Kidney (tissue), 22 donors: ENCODE measurements at places on chromosomes 16 and 17. TPM values are rescaled to one million over a fixed set of nuclear protein-coding genes. Genes with fewer than 3 reads are reported as not detected.

DNA sequence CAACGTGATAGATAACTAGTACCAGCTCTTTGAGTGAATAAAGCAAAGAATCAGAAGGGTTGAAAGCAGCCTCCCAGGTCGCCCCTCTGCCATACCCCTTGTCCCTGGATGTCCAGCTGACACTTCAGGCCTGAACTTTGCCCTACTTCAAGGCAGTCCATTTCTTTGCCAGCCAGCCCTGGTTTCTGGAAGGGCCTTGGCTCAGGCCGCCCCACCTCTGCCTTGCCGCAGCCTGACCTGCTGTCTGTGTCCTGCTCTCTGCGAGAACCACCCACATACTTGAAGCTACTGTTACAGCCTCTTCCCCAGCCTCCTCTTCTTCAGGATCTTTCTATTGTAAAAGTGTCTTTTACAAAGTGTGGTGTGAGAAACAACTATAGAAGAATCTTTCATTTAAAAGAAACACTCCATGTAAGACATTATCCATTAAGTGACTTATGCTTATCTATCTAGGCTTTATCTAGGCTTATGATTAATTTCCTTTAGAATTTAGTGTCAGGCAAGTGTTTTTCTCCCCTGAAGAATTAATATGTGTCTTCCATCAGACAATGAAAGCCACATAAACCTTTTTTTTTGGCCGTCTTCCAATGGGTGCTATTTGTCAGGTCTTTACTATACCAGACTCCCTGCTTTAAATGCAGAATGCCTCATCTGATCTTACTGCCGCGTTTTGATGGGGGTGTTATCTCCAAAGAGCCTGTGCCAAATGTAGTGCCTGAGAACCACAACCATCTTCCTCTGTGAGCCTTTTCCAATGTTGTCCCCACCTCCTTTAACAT is 133.9 kb downstream of the SOCS1 start:
- no peak overlapping the region for H3K4me3 ChIP-seq
- DNase-seq = no peak
- no peaks in the 10 kb centered on the region for H3K27me3 ChIP-seq
- no peak overlapping the region for H3K27ac ChIP-seq

- no peak for DNase-seq
- no peak overlapping the region for H3K27ac ChIP-seq
- peaks cover 7% of the 10 kb centered on the region for H3K36me3 ChIP-seq
- H3K4me3 ChIP-seq = no peak overlapping the region
- H3K4me1 ChIP-seq = no peaks in the 10 kb centered on the region
Observed at GRCh38 chr16:66614161-66614802, 9.8 kb downstream of the CMTM3 start.

DNA sequence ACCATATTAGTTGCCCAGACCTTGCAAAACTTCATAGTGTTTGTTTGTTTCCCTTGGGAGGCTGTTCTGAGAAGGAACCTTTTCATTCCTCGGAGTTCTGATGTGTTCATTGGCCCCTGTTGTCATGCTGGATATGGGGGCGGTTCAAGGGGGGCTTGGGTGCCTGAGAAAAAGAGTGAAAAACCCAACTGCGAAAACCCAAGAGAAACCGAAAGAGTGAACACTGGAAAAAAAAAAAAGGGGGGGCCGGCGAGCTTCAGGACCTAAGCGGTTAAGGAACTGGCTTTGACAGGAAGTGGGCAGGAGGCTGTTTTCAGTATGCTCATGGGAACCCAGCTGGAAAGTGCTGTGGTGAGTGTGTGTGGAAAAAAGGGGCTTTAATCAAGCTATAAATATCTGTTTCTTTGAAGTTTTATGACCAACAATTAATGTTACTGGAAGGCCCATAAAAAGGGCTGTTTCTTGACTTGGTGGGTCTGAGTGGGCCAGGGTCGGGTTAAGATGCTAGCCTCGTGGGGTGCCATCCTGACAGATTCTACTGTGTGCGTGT is 510.7 kb downstream of the MAF start:
- H3K4me1 ChIP-seq = no peaks in the 10 kb centered on the region
- H3K36me3 ChIP-seq = no peaks in the 10 kb centered on the region
- no peaks in the 10 kb centered on the region for H3K27me3 ChIP-seq
- peak overlapping the region; percentile 13 for H3K4me3 ChIP-seq
- DNase-seq = no peak

GRCh38 chr17:35804658-35805192 is 4.6 kb upstream of the TAF15 start:
- no peak overlapping the region for H3K4me3 ChIP-seq
- H3K36me3 ChIP-seq = no peaks in the 10 kb centered on the region
- no peak for DNase-seq
- no peaks in the 10 kb centered on the region for H3K4me1 ChIP-seq
- H3K27me3 ChIP-seq = no peaks in the 10 kb centered on the region

GRCh38 chr17:29155227-29155965 is 24.8 kb downstream of the MYO18A start:
- peak overlapping the region; percentile 91 for H3K27ac ChIP-seq
- no peaks in the 10 kb centered on the region for H3K27me3 ChIP-seq
- H3K36me3 ChIP-seq = no peaks in the 10 kb centered on the region
- no peak for DNase-seq
- peak overlapping the region; percentile 24 for H3K4me3 ChIP-seq

GRCh38 chr17:39675390-39676082 is 7.3 kb downstream of the PNMT start:
- no peak for DNase-seq
- peak overlapping the region; percentile 58 for H3K27ac ChIP-seq
- H3K4me1 ChIP-seq = no peaks in the 10 kb centered on the region
- H3K27me3 ChIP-seq = no peaks in the 10 kb centered on the region

DNA sequence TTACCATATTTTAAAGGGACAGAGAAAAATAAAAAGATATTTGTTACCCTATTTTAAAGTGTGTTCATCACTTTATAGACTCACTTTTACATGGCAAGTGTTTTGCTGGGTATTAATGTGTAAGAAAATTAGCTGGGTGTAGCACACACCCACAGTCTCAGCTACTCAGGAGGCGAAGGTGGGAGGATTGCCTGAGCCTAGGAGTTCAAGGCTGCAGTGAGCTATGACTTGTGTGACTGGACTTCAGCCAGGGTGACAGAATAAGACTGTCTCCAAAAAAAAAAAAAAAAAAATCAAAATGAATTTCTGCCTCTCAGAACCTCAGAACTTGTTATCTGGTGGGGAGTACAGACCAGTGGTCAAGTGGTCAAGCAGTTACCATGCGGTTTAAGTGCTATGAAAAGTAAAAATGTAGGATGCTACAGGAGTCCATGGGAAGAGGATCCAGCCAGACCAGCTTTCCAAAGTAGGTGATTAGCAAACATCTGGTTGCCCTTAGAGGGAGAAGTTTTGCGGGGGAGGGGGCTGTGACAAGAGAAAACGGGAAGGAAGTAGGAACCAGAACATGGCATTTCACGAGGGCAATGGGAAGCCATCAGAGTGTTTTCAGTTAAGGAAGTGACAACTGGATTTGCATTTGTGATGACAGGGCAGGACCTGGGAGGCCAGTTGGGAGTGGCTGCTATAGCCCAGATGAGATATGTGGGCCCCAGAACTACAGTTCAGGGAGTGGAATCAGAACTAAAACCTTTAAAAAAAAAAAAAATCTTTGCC is 13.9 kb downstream of the CNEP1R1 start:
- H3K27me3 ChIP-seq = no peaks in the 10 kb centered on the region
- H3K36me3 ChIP-seq = peaks cover 8% of the 10 kb centered on the region
- no peak overlapping the region for H3K4me3 ChIP-seq
- peak; percentile 15 for DNase-seq
- no peaks in the 10 kb centered on the region for H3K4me1 ChIP-seq

DNA sequence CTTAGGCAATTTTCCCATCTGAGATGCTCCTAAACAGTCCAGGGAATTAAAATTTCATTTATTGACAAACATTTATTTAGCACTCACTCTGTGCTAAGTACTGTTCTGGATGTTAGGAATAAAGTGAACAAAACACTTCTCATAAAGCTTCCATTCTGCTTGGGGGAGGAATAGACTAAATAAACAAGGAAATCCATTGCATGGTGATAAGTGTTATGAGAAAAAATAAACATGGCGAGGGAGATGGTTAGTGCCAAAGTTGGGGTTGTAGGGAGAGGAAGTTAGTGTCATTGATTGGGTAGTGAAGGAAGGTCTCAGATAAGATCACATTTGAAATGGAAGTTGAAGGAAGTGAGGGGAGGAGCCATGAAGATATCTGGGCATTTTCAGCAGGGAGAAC is 72.2 kb upstream of the CES5A start:
- H3K4me3 ChIP-seq = no peak overlapping the region
- DNase-seq = no peak
- H3K27ac ChIP-seq = no peak overlapping the region
- H3K27me3 ChIP-seq = no peaks in the 10 kb centered on the region
- no peaks in the 10 kb centered on the region for H3K36me3 ChIP-seq
- H3K4me1 ChIP-seq = no peaks in the 10 kb centered on the region

- H3K36me3 ChIP-seq = no peaks in the 10 kb centered on the region
- H3K27me3 ChIP-seq = no peaks in the 10 kb centered on the region
- no peak overlapping the region for H3K27ac ChIP-seq
- DNase-seq = no peak
Observed at GRCh38 chr17:27945333-27945616, 52.1 kb upstream of the LYRM9 start.

GOT2 gene
- total RNA-seq = 81.4 TPM

XAF1 gene
- total RNA-seq = 35.3 TPM

NOMO2 gene
- 87.2 TPM for total RNA-seq

WFDC1 gene
- total RNA-seq = 11.1 TPM

ALOX15B gene
- total RNA-seq = 8.0 TPM
